ENCODE measurements at places on chromosomes 16 and 17.

DNA sequence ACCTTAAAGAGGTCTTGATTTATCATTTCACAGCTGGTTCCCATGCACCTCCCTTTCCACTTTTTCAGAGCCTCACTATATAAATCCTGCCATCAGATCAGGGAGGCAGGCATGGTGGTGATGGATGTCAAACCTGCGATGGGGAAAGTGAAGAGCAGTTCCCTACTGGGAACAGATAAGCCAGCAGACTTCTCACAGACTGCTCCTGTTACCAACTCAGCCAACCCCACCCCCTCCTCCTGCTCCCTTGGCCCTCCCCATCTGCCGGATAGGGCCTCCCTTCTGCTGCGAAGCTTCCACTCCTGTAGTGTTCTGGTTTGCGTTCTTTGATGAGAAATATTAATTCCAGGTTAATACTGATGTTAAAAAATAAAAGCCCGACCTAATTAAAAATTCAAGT is 232.1 kb downstream of the STX8 start:
- DNase-seq = no peak

- DNase-seq = no peak
Observed at GRCh38 chr16:48536614-48537200, 73.3 kb downstream of the N4BP1 start.

GRCh38 chr17:68627956-68628575 is 26.9 kb upstream of the FAM20A start:
- no peak for DNase-seq

- no peak for DNase-seq
Observed at GRCh38 chr16:72657791-72658190, 390.1 kb downstream of the ZFHX3 start.

DNA sequence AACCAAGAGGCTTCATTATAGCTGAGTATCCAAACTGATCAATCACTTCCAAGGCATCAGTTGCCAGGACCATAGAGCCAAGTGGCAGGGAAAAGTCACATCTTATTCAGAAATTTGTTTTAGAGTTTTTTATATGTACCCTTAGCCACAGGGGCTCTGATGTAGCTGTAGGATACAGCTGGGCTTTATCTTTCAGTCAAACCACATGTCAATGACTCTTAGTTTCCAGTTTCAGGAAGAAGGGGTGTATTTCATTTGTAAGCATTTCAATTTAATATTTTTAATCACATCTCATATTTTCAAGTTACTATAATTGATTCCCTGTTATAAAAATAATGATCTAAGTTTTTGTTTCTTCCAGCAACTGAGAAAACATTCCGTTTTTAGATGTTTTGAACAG is 2.9 kb upstream of the FLCN start:
- no peak for DNase-seq

GRCh38 chr16:86389566-86390328 is 120.6 kb upstream of the FOXF1 start:
- DNase-seq = peak; percentile 91

GRCh38 chr17:81419886-81420768 is 24.9 kb downstream of the BAHCC1 start:
- no peak for DNase-seq

- peak; percentile 80 for DNase-seq
Observed at GRCh38 chr17:34382621-34383124, 19.6 kb upstream of the CCL1 start.

GRCh38 chr17:38453951-38454421 is 25.7 kb downstream of the ARHGAP23 start:
- DNase-seq = peak; percentile 56

DNA sequence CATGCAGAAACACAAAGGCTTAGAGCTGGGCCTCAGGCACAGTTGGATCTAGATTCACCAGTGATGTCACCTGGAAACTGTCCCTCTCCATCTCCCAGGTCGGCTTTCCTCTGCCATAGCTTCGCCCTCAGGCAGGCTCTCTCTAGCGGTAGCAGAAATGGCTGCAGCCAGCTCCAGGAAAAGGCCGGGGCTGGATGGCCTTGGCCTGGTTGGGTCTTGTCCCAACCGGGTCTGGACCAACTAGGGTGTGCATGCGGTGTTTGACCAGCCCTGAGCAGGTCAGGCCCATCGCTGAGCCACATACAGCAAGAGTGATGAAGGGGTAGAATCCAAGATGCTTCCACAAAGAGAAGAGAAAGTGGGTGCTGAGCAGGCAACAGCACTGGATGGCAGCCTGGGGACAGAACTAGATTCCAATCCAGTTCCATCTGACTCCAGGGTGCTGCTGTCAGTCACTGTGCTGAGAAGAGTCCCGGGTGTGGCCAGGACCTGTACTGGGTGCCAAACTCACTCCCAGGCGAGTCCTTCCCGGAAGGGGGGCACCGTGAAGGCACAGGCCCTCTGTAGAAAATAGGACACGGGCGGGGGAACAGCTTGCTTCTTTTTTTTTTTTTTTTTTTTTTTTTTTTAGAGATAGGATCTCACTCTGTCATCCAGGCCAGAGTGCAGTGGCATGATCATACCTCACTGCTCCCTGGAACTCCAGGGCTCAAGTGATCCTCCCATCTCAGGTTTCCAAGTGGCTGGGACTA is 51.8 kb downstream of the SOCS3 start:
- peak; percentile 57 for DNase-seq

DNA sequence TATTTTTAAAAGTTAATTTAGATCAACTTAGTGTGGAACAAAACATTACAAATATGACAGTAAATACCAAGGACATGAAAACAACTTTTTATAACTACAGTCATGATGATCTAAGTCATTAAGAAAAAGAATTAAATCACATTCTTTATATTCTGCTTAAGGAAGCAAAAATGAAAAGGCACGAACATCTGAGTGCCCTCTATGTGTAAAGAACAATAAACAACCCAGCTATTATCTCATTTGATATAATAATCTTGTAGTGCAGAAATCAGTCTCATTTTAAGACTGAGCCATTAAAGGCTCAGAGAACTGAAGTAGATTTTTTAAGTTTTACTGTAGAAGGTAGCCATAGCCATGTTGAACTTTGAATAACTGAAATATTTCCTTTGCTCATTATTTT is 13.4 kb downstream of the MYO1D start:
- no peak for DNase-seq

- no peak for DNase-seq
Observed at GRCh38 chr16:89140401-89140800, 31.1 kb upstream of the CDH15 start.

DNA sequence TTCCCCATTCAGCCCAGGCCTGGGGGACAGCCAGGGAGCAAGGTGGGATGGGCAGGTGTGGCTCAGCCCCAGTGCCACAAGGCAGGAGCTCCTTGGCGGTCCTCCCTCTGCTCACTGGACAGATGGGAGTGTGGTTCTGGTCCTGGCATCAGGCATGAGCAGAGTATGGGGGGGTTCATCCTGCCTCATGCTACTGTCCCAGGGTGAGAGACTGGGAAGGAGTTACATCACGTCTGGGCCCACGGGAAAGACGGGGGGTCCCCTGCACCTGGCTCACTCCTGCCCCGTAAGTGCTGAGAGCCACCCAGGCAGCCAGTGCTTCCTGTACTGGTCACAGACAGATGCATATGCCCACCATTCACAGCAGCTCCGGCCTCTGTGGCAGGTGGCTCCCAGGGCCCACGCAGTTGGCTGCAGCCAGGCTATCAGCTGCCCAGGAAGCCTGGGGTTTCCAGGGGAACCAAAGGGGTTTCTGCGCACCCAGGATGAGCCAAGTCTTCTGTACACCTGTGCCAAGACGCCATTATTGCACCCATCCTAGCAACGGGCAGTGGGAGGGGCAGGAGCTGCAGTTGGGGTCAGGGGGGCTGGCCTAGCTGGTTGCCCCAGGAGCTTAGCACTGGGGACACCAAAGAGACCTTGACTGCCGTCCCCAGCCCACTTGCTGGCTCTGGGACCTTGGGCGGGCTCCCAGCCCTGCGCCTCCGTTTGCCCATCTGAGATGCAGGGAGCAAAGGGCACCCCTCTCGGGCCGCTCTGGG is 1.9 kb downstream of the BAIAP3 start:
- DNase-seq = no peak

DNA sequence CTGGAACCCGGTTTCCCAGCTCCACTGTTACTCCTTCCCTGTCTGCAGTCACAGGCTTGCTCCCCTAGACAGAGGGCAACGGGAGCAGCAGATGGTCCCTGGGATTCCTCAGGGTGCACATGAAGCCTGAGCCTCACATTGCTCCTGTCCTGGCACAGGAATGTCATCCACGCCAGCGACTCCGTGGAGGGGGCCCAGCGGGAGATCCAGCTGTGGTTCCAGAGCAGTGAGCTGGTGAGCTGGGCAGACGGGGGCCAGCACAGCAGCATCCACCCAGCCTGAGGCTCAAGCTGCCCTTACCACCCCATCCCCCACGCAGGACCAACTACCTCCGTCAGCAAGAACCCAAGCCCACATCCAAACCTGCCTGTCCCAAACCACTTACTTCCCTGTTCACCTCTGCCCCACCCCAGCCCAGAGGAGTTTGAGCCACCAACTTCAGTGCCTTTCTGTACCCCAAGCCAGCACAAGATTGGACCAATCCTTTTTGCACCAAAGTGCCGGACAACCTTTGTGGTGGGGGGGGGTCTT is 1.6 kb upstream of the DECR2 start:
- no peak for DNase-seq

GRCh38 chr17:7419819-7420610 is at the start of gene SPEM1:
Gene SPEM1, plus strand, starts transcription at chr17:7420324. Its CDS starts 61 bp downstream, at chr17:7420385.
- no peak for DNase-seq

DNA sequence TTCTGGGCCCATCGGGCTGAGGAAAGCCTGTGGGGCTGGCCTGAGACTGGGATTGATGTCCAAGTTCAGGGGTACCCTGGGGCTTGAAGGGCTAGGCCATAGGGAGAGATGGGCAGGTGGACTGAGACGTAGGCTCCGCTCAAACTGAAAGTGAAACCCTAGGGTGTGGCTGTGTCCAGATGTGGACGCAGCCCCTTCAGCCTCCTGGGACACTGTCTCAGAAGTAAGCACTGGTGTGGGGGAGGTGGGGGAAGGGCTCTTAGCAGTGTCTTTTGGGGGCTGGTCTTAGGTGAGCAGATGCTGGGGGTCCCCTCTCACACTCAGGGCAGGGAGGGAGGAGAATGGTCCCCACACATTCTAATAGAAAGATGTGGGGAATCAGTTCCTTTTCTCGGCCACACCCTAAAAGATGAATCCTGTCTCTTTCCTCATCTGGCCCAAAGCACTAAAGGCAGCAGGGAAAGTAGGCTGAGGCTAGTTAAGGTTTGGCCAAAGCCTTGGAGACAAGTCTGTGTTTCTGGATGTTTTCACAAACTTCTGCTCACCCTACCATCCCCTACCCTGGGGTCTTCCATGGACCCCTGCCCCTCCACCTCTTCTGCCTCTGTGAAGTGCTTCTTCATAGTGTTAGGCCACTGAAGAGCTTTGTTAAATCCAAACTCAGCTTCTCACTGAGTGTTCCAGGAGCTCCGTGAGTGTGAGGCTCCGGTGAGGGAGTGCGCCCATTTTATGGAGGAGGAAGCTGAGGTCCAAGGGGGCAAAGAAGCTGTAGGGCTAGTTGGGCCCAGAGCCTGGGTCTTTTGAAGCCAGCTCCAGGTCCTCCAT is 5.6 kb downstream of the FMNL1 start:
- no peak for DNase-seq

DNA sequence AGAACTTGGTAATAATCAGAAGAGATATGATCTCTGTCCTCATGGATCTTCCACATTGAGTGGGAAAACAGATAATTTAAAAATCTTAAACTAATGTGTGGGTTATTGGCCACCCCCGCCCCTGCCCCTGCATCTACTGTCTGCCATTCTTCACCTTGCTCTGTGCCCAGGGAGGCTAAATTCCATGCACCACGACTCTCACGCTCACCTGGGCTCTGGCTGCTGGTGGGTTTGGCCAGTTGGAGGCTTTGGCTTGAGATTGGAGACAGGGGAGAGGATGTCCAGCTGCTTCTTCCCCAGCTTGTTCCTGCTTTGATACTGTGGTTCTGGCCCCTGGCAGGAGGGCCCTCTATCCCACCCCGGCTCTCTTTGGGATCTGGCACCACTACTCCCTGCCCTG is 127.9 kb downstream of the IRX5 start:
- no peak for DNase-seq

- no peak for DNase-seq
Observed at GRCh38 chr17:11908711-11909146, 88.5 kb downstream of the ZNF18 start.

DNA sequence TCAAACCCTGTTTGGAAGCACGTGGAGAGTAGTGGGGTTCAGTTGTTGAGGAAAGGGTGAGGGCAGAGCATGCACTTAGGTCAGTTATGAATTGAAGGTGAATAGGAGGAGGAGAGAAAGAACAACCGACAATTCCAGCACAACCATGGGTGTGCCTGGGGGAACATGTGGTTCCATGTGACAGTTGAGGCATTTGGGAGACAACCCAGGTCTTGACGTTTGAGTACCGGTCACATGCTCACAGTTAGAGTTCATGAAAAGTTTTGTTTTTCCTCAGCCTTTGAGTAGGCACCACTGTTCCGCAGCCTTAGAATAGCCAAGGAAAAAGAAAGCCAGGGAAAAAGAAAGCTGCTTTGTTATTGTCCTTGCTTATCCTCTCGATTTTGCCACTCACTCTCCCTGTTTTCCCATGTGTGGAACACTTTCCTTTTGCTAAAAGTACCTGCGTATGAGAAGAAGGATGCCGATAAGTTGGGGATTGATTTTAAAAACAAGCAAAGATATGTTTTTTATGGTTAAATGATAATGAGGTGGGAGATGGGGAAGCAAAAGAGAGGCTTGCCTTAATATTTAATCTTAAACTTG is 25.6 kb upstream of the ABCC11 start:
- no peak for DNase-seq

- no peak for DNase-seq
Observed at GRCh38 chr17:18205861-18206260, 19.6 kb upstream of the LLGL1 start.

DNA sequence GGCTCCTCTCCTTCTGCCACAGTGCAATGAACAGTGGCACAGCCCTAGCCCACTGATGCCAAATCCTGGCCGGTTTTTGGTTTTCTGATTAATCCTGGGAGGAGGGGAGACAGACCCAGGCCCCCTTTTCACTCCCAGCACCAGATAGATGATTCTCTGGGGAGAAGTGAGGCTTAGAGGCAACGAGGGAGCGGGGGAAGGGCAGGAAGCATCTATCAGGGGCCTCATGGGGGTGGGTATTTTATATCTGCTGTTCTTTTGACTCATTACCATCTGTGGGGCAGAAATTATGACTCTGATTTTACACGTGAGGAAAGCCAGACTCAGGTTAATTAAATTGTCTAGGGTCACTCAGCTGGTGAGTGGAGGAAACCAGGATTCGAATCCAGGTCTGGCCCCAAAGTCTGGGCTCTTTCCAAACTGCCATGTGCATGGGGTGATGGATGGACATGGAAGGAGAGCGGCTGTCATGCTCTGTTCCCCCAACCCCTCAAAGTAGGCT is 79.4 kb downstream of the MRM1 start:
- DNase-seq = no peak

- no peak for DNase-seq
Observed at GRCh38 chr16:23334950-23335349, 32.8 kb downstream of the SCNN1B start.

- DNase-seq = peak; percentile 45
Observed at GRCh38 chr17:47660064-47660492, 10.4 kb downstream of the KPNB1 start.

Measured in lung microvascular endothelial cell (primary cell).